ENCODE measurements at places on chromosomes 3 and 15.

GRCh38 chr15:75148280-75148679 is 53.4 kb upstream of the C15orf39 start:
- no peak for DNase-seq

DNA sequence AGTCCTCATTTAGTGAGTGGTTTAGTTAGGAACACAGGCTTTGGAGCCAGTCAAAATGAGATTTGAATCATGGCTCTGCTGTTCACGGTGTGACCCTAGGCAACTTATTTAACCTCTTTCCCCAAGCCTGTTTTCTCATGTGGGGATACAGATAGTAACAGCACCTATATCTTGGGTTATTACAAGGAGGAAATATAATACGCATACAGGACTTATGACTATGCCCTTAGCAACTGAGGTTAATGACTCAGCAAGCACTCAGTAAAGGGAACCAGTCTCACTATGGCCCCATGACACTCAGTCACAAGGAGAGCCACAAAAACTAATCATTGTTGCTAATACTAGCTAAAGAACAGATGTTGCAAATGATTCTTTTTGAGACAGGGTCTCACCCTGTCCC is 45.9 kb downstream of the SUMF1 start:
- DNase-seq: no peak

- DNase-seq: no peak
These were observed 151.9 kb downstream of the RBPMS2 start for GRCh38 chr15:64623347-64623996.

- DNase-seq: no peak
These were observed 60.0 kb downstream of the MAGEF1 start for GRCh38 chr3:184651904-184652303.

DNA sequence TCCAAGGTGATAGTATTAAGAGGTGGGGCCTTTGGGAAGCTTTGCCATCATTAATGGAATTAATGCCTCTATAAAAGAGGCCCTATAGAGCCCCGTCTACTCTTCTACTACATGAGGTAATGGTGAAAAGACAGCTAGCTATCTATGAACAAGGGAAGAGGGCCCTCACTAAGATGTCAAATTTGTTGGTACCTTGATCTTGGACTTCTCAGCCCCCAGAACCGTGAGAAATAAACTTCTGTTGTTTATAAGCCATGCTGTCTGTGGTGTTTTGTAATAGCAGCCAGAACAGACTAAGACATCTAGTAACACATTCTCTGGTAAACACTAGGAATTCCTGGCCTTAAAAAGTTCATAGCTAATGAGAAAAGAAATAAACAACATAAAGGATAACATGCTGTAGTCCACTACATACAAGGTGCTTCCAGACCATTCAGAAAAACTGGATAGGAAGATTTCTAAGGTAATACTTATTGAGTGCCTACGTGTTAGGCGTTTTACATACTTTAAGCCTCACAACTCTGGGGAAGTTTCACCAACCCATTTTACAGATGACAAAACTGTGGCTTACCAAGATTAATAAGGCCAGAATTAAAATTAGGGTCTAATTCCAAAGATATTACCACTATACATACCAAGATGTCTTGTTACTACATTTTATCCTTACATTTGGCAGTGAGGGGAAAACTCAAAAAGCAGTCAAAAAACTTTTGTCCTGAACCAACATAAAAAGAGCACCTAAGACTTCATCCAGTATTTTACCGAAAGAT is 3.2 kb downstream of the UBE3A start:
- no peak for DNase-seq

- DNase-seq: no peak
These were observed 298.9 kb downstream of the RPLP1 start for GRCh38 chr15:69751566-69751965.

DNA sequence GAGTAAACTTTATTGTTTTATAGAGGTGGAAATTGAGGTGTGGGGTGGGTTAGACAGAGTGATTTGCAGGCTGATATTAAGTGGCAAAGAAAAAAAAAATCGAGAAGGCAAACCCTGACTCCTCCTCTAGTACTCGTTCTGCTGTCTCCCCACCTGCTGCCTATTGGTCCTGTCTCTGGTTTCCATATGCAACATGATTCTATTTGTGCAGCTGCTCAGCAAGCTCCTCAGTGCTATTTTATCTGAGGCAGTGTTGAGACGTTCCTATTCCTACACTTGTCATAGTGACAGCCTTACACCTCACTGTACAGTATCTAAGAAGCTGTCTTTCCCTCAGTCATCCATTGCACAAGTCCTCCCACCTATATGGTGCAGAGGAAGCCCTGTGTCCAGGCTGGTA is 45.1 kb downstream of the RSL24D1 start:
- no peak for DNase-seq

DNA sequence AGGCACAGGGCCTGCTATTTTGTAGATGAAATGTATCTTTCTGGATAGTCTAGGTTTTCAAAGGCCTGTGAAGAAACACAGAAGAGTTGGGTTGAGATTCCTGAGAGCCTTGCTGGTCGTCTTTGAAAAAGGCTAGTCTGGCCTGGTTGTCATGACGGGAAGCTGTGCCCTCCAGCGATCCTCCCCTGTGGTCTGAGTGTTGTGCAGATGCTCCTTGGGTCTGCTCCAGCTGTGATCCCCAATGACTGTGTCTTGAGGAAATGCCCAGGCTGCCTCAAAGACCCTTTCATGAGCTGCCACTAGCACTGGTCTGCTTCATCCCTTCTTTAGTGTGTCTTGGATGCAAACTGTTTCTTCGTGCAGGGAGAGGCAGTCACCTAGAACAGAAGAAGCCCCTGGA is 111.0 kb upstream of the SYNPR start:
- DNase-seq: no peak

DNA sequence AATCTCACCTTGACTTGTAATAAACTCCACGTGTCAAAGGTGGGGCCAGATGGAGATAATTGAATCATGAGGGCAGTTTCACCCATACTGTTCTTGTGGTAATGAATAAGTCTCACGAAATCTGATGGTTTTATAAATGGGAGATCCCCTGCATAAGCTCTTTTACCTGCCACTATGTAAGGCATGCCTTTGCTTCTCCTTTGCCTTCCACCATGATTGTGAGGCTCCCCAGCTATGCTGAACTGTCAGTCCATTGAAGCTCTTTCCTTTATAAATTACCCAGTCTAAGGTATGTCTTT is 45.5 kb downstream of the SUCNR1 start:
- DNase-seq: no peak

DNA sequence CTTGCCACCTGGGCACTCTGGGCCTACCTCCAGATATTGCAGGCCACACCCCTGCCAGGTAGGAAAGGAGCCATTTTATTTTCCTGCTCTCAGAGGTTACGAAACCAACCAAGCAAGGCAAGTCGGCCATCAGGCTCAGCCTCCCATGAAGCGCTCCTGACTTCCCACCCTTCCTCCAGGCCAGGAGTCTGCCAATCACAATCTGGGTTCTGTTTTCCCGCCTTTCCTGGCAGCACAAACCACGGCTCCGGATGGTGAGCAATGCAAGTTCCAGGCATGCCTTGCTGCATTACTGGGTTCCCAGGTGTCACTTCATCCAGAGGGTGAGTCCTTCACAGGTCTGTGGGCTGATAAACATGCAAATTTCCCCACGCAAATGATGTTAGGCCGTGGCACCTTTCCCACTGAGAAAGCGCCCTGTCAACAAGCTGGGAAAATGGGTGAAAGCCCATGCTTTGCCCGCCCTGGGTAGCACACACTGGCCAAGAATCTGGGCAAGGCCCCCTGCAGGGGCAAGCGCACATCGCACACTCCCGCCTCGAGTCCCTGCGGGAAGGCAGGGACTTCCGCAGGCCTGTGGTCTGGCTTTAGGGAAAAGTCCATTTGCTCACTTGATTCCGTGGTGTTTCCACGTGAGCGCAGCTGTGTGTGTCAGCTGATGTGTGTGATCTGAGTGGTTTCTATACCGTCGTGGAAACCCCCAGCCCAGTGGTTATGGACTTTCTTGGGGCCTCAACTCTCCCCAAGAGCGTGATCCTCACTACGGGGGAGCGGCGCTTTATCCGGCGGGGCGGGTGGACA is 61.6 kb upstream of the RYK start:
- no peak for DNase-seq

GRCh38 chr3:52593103-52593502 is 56.7 kb downstream of the UQCC5 start:
- no peak for DNase-seq

GRCh38 chr15:56042982-56043980 is 49.9 kb upstream of the NEDD4 start:
- DNase-seq: no peak

DNA sequence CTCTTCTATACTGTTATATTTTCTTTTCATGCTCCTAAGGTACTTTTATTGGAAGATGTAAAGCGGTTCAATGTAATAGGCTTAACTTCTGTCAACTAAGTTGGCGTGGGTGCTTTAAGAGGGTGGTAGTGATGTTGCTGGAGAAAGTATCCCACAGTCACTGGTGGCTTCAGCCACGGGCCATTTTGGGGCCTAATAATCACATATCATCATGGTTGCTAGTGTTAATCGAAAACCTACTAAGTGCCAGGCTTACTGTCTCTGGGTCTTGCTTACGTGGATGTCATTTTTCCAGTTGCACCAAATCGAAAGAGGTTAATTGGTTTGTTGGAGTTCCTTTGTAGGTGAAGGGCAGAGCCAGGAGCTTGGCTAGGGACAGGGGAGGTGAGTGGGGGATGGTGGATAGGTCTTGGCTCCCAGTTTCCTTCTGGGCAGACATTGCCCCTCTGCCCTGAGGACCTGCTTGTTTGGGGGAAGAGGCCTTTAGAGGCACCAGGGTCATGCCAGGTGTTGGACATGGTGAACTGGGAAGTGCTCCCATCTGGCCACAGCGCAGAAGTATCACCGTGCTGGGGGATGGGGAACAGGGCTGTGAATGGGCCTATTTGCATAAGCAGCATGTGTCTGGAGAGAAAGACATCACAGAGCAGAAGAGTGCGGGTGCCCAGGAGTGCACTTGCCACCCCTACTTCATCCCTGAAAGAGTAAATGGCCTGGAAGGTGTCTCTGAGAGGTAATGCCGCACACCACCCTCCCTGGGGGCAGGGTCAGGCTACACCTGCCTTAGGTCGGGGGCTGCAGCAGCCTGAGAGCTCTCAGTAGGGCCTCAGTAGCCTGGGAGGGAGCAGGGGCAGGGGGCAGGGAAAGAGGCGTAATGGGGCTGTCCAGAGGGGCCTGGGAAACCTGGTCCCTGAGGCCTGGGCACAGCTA is 62.4 kb upstream of the POLG start:
- DNase-seq: no peak

- DNase-seq: no peak
These were observed 32.5 kb downstream of the NAALADL2 start for GRCh38 chr3:174891524-174892203.

DNA sequence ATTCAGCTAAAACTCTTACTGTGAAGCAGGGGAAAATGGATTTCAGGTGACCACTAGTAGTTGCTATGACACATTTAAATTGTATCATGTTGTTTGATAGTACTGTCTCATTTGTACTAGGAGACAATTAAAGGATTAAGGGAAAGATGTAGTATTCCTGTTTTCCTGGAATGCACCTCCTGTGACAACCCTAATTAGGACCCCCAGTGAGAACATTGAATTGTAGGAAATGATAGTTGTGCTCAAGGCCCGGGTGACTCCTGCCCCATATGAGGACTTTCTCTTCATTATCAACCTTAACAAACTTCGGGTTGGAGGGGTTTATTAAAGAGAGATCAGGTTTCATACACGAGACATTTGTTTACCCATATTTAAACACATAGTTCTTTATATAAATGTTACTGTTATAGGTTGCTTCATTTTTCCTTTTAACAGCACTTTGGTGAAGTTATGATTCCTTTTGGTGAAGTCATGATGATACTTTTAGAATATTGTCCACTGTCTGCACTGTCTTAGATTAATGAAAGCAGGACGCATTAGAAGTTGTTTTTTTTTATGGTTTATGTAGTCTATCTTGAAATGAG is 392.6 kb upstream of the NAALADL2 start:
- no peak for DNase-seq

DNA sequence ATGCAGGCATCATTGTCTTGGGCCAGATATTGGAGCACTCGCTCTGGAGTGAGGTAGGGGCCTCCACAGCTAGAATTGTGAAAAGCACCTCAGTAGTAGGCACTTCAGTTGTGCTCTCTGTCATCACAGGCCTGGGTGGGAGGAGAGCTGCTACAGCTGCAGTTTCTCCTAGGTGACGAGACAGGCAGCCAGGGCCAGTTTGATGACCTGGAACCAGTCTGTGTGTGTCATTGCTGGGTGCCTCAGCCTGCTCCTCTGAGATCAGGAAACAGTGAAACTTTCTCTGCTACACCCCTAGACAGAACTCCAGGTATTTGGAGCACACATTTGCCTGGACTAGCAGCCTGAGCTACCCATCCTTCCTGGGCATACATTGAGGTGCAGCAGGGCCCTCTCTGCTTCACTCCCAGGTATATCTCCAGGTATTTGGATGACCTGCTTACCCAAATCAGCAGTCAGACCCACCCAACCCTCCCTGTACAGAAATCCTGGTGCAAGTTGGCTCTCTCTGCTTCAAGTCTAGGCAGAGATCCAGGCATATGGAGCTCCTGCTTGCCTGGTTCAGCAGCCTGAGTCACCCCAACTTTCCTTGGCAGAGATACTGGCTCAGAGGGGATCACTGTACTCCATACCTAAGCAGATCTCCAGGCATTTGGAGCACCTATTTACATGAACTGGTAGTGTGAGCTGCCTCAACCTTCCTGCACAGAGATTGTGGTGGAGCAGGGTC is 54.3 kb upstream of the SGO1 start:
- no peak for DNase-seq

DNA sequence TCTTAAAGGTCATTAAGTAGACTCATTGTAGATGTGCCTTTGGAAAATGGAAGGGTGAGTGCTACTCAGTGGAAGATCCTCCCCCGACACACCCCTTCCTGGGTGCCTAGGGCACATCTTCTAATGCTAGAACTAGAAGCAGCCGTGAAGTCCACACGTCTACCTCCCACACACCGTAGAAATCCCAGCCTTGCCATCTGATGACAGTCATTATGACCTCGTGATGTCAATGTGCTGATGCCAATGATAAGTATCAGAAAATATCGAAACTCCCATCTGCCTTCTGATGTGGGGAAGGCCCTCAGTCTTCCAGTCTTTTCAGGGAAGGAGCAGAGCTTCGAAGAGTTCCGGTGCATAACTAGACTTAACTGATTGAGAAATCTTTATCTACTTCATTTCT is 282.1 kb upstream of the ROPN1 start:
- DNase-seq: no peak
